ENCODE measurements at places on chromosomes 1 and 21.

GRCh38 chr1:234756066-234756774, 146.2 kb upstream of the IRF2BP2 start:
- no peak for DNase-seq

GRCh38 chr21:30234643-30235042, 18.7 kb upstream of the CLDN8 start:
- DNase-seq, result no peak

DNA sequence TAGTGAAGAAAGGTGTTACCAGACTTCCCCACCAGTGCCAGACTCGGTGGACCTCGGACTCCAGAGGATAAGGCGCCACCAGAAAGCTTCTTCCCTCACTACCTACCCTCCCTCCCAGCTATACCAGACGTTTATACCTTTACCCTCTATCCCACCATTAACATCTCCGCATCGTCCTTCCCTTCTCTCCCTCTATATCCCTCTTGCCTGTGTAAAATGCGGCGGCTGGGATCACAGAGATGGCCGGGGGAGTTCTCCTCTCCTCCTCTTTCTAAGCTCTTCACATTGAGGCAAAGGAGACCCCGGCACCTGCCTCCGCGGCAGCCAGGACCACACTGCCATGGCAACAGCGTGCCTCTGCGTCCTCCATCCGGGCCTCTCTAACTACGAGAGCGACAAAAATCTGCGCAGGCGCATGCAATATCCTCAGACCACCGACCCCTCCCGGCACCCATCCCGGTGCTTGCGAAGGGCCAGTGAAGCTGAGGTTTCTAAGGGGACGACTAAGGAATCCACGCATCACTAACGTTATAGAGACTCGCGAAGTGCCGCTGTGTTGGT, at the start of gene CCDC181:
Gene CCDC181 (minus strand): TSS at position 394 of the 561 bp plus-strand sequence. CDS start 2,547 bp downstream, outside the sequence.
- no peak for DNase-seq

DNA sequence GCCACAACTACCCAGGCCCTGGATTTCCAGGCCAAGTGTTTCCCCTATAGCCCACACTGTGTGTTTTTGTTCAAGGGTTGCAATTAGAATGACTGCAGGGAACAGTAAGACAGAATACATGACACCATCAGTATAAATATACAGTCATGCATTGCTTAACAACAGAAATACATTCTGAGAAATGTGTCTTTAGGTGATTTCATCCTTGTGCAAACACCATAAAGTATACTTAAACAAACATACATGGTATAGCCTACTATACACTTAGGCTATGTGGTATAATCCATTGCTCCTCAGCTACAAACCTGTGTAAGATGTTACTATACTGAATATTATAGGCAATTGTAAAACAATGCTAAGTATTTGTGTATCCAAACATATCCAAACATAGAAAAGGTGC, 7.5 kb upstream of the SLC44A5 start:
- DNase-seq, result no peak

GRCh38 chr1:79603843-79604242, 597.3 kb upstream of the ADGRL4 start:
- DNase-seq, result no peak

DNA sequence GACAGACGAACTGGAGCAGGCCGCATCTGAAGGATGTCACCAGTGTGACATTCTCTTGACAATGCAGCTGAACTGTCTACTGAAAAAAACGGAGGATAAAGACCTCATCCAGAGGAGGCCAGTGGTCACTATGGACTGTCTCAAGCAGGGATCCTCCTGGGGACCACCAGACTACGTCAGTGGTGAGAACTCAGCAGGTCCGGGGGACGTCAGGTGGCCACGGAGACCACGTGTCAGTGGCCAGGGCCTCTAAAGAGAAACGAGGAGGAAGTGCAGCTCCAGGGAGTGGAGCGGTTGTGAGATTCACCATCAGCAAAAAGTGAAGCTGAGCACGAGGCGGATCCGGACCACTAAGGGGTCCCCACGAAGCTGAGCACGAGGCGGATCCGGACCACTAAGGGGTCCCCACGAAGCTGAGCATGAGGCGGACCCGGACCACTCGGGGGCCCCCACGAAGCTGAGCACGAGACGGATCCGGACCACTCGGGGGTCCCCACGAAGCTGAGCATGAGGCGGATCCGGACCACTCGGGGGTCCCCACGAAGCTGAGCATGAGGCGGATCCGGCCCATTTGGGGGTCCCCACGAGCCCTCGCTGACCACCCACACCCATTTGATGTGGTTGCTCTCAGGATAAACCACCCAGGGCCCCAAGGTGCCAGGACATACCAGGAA, 13.5 kb upstream of the TMEM240 start:
- no peak for DNase-seq

- DNase-seq, result no peak
Observed at GRCh38 chr1:50783286-50783685, 176.8 kb downstream of the FAF1 start.

DNA sequence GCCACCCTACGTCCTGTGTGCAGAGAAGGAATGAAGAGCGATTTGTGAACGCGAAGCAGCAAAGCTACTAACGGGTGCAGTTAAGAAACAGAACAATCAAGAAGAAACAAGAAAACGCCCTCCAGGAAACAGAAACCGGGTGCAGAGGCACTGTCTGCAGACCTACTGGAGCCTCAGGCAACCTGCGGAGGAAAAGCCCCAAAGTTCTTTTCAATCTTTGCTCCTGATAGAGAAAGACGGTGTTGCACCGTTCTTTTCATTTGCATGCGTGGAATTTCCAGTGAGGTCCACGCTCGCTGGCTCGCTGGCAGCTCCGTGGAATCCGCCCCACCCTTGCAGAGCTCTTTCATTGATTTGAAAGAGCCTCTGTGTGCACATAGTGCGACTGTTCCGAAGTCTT, 37.0 kb upstream of the PDE9A start:
- DNase-seq, result no peak

GRCh38 chr1:216705676-216706075, 17.6 kb downstream of the ESRRG start:
- no peak for DNase-seq

- DNase-seq, result no peak
Observed at GRCh38 chr21:42735944-42736343, 82.5 kb downstream of the PDE9A start.

GRCh38 chr1:22371408-22371807, 80.2 kb upstream of the ZBTB40 start:
- no peak for DNase-seq

- DNase-seq, result no peak
Observed at GRCh38 chr1:30911059-30911954, 2.7 kb upstream of the SDC3 start.

GRCh38 chr1:100927276-100927675, 31.4 kb downstream of the SLC30A7 start:
- no peak for DNase-seq

- peak; percentile 59 for DNase-seq
Observed at GRCh38 chr1:169586395-169587255, at the start of gene F5. Gene F5, minus strand, starts transcription at chr1:169586481. Its CDS starts 95 bp downstream, at chr1:169586386.

DNA sequence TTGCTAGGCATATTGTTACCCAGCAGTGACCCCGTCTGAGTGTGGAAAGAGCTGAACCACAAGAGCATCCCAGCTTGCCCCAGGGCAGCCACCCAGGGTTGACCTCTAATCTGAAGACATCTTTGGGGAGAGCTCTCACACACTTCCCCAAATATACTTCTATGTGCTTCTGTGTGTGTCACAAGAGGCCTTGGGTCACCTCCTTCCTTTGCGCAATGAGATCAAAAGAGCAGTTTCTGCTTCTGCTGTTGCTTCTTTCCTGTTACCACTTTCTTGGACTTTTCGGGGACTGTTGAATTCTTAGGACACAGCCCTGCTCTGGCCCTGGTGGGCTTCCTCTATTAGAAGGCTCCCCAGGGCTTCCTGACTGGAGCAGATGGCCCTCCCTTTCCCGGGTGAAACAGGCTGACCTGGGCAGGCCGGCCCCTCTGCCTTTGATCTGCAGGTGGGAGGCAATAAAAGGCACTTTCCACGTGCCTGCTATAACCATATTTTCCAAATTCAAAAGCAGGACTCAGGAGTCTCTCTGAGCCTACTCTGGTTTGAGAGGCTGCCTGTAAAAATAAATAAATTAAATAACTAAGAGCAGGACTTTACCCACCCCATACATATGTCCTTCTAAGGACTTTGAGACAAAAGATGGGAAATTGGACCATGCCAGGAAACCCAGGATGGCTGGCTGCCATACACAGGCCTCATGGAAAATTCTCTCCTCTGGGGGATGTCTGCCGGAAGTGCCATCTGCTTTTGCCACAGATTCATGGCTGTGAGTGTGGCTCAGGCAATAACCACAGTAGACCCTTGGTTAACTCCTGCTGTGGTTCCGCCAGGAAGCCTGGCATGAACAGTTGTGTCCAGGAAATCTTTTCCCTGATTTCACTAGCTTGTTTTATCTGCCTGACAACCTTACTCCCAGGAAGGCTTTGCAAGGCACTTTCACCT, 28.3 kb upstream of the RCSD1 start:
- no peak for DNase-seq

DNA sequence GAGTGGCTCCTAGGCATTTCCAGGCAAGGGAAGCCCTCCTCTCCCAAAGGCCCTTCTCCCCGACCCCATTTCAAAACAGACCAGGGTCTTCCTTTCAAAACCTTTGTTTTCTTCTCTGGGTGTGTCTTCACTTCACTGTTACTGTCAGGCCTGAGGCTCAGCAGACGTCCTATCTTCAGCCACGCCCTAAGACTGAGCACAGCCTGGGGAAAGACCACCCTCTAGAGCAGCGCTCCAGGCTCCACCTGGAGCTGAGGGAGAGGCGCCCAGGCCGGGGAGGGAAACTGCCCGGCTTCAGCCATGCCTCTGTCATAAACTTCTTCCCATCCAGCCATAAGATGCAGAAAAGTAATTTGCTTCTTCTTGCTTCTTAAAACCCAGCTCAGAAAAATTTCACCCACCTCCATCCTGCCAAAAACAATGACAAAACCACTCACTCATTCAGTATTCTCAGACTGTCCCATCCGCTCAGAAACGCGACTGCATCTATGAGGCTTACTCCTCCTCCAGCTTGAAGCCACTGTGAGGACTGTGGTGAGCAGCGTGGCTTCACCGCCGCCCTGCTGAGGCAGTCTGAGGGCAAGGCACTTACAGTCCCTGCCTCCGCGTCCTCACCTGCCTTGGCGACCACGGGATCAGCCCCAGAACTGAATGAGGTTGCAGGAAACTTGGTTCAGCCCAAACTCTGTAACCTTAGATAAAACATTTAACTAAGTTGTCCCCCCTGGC, 36.1 kb downstream of the VN1R5 start:
- DNase-seq, result no peak

GRCh38 chr1:84390226-84390625, 8.1 kb upstream of the DNASE2B start:
- no peak for DNase-seq

DNA sequence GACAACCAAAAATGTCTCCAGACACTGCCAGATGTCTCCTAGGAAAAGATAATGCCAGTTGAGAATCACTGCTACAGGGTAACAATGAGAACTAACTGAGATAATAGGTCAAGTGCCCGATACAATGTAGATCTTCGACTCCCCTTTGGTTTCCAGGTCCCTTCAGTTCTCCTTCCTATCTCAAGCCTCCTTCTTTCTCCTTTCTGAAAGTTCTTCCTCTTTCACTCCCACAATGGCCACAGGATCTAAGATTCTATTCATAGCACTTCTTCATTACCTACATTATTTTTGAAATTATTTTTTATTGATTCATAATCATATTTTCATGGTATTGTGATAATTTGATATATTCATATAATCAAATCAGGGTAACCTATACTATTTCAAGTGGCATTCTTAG, 6.3 kb downstream of the PFDN2 start:
- no peak for DNase-seq

DNA sequence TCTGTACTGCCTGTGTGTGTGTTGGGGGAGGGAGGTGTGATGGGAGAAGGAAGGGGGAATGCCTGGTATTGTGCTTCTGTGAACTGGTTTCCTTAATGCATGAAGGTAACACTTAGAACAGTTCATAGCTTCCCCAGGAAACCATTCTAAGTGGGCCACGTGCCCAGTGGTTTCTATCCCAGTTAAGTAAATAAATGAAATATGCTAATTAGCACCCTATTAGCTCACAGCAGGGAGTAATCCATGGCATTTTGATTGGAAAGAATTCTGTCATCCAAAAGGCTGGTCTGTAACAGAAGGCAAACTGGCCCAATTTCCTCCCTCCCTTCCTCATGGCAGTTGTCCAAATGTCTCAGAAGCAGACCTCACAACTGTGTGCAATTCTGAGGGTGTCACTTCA, 199.3 kb downstream of the TTLL7 start:
- DNase-seq, result no peak

- DNase-seq, result no peak
Observed at GRCh38 chr1:81305997-81306452, 494.7 kb upstream of the ADGRL2 start.

DNA sequence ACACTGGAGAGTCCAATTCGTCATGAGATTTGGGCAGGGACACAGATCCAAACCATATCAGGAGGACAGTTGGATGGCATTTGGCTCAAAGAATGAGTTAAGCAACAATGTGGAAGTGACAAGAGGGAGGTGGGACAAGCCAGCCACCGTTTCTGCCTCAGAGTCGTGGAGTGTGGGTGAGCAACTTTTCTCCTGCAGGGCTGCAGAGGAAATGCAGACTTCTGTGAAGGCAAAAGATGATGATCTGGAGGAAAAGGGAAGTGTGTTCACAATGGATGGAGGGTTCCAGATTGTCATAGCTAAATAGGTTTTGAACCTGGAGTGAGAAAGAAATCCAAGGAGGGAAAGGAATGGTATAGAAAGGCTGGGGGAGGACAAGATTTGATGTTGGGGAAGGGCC, 16.4 kb upstream of the KANK4 start:
- DNase-seq, result no peak

DNA sequence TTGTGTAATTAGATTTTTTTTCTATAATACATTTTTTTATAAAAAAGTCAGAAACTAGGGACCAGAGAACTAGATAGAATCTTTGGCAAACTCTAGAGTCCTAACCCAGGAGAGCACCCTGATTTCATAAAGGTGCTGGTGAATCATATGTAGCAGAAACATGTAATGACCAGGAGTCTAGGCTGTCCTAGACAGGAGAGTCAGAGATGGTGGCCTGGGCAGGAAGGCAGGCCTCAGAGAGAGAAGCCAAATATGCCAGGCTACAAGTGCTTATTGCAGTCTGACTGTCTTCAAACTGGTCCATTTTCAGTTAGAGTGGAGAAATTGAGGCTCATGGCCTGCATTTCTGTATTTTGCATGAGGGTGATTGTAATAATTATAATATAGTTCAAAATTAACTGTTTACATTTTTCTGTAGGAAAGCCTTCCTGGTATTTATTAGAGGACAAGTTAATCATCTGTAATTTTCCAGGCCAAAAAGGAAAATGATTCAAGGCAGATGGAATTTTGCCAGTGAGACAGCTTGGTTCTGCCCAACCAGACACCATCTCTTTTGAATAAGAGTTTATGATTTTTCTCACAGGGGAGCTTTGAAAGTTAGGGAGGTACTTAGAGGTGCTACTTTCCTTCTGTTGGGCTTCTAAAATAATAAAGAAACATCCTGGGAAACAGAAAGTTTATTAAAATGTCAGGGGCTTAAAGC, 129.8 kb downstream of the S1PR1 start:
- DNase-seq, result no peak

Data from activated CD4-positive, CD25-positive, alpha-beta regulatory T cell treated with anti-CD3 and anti-CD28 coated beads, Interleukin-2, amount 50 U/mL, for 16 hours (primary cell).